ENCODE measurements at places on chromosomes 7 and 10.

- DNase-seq, result no peak
These were observed 332.0 kb upstream of the FZD1 start for GRCh38 chr7:90931986-90932916.

DNA sequence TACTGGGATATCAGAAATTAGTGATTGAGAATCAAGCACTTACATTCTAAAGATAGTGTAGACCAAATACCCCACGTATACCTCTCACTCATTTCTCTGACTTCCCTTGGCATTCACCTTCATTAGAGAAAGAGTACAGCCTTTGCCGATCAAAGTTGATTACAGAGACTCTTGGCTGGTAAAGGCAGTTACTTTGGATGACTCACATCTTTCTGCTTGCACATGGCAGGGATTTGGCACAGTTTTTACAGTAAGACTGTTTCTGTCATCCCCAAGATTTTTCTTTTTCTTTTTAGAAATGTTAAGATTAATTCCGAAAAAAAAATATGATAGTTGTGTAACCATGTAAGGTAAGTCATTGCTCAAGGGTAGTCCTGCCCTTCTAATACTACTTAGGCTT, 143.0 kb downstream of the TSPAN12 start:
- no peak for DNase-seq

- DNase-seq, result no peak
These were observed 370.2 kb downstream of the PPP1R3A start for GRCh38 chr7:113548561-113548960.

DNA sequence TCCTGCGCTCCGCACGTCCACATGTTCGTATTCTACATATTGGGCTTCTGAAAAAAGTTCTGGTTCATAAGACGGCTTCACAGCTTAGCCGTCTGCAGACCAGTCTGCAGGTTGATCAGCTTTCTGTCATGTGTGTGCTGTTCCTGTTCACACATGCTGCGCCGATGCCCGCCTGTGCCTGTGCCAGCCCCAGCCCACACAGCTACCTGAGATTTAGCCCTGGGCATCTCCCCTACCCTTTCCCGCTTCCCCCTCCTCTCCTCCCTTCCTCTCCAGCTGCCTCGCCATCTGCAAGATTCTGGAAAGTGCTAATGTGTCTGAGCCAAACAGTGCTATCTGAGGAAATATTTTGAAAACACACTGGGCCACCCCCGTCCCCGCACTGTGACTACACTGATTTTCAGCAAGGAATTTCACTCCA, 7.1 kb downstream of the CHST3 start:
- no peak for DNase-seq

DNA sequence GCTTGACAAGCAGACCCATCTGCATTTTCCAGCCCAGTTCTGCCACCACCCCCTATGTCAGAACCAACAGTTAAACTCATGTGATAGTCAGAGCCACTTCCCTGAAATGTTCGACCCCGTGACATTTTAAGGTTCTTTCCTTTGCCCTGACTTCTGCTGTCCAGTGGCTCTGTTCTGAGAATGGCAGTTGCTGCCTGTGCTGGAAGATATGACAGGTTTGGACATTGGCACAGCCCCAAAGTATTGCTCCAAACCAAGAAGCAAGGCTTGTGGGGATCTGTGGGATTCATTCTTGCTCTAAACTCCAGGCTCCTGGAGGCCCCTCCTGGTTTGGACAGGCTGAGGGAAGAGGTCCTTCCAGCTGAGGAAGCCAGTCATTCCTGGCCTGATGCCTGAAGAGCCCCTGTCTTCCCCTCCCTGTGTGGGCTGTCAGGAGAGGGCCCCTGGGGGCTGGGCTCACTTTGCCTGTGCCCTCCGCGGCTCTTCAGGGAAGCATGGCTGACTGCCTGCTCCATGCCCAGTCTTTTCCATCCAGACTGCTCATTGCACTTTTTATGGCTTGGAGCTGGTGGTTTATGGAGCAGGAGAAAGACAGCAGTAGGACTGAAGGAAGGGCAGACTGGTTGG, 138.0 kb downstream of the CDH23 start:
- DNase-seq, result no peak

DNA sequence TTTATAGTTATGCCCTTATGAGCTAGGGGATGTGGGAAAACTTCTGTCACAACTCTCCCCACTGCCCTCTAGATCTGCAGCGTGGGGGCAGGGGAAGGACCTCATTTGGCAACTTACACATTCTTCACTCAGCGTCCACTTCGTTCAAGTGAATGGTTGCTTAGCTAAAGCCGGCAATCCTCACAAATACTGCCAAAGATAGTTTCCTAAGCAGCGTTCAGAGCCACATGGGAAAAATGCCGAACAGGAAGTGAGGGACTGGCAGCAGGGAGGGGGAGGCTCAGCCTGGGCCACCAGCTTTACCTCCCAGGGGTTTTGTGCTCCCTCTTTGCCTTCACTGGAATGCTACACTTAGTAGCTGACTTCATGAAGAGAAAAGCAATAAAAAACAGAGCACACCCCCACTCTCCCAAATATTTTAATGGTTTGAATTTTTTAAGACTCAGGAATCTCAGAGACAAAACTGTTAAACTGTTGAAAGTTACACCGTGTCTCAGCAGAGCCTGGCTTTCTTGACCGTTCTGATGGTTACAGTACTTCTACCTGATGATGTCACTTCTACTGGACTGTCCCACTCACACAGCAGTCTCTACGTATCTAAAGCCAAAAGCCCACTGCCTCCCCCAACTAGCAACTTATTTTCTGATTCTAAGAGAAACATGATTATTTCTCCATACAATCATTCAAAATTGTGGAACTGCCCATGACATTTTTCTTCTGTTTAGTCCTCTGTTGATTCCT, 10.4 kb downstream of the GRM3 start:
- DNase-seq, result no peak

GRCh38 chr7:155258226-155258560, 39.5 kb upstream of the INSIG1 start:
- no peak for DNase-seq

DNA sequence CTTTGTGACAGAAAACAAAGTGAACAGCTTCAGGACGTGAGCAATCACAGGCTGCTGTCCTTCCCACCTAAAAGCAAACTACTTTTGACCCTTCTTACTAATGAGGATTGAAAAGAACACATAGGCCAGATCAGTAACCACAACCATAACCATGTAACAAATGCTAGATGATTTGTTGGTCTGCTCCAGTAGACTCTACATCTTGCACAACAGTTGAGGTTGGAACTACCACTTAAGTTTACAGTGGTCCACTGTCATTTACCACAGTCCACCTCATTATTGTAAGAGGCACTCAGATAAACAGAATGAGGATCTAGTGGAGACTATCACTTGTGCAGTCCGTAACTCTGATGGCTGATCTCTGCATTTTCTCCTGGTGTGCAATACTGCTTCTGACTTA, 27.8 kb downstream of the NET1 start:
- peak; percentile 57 for DNase-seq

- DNase-seq, result no peak
These were observed 40.0 kb downstream of the ZCCHC24 start for GRCh38 chr10:79405221-79405994.

DNA sequence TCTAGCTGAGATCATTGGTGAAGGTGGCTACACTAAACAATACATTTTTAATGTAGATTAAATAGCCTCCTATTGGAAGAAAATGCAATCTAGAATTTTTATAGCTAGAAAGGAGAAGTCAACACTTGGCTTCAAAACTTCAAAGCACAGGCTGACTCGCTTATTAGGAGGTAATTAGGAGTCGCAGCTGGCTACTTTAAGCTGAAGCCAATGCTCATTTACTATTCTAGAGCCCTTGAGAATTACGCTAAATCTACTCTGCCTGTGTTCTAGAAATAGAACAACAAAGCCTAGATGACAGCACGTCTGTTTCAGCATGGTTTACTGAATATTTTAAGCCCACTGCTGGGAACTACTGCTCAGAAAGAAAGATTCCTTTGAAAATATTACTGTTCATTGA, 101.6 kb upstream of the EEPD1 start:
- no peak for DNase-seq

DNA sequence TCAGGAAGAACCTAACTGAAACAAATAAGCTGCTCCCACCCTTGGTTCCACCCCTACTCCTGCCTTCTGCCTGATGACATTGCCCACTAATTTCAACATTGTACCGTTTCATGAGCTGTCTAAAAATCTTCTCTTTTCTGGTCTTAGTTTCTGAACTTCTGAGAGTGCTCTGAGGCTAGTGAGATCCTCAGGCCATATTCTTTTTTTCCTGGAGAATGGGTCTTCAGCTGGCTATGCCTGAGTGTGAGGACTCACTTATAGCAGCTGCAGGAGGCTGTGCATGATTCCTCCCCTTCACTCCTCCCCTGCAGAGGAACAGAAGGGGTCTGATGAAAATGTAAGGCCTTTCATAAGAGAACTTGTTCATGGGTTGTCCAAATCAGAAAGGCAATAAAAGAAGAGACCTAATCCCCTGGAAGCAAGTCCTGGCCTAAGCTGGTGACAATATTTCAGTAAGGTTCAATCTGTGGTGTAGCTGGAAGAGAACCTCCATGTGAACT, 11.1 kb downstream of the HOXA4 start:
- no peak for DNase-seq

- DNase-seq, result no peak
These were observed 574.5 kb downstream of the SUGCT start for GRCh38 chr7:40709062-40709964.

DNA sequence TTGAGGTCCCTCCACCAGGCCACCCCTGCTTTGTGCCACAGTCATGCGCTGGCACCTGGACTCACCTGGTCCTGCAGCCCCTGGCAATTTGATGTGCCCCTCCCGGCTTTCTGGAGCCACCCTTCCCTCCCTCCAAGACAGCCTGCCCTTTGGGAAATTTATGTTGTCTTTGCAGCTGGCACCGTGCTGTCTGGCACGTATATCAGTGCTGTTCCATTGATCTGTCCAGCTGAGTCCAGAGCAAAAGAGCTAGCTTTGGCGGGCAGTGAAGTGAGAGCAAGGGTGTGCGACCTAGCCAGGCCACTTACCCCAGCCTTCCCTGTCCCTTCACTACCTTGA, 5.7 kb downstream of the RARRES2 start:
- no peak for DNase-seq

DNA sequence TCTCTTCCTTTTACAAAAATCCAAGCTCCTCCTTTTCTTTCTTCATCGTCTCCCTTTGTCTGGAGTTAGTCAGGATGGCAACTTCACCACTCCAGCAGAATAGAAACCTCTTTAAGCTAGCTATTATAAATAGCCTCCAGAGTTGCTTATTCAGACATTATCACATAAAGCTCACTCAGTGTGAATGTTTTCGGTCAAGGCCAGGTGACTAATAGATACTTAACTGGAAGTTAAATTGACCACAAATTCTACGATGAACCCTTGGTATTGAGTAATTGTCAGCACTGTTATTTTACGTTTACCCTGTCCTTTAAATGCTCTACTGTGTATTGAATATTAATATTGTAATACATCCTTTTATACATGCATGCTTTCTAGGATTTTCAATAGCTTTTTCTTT, 340.4 kb downstream of the OTUD1 start:
- no peak for DNase-seq

DNA sequence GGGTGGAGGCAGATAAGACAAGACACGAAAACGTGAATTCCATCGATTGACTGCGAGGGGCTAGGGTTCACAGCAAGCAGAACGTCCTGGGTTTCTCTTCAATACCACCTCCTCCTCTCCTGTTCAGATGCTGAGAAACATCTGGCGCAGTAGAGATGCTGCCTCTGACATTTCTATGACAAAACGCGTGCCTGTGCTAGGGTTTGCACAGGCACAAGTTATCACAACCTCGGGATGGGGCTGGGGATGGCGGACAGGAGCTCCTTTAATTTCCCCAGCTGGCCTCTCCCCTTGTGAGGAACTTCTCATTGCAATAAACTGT, 99.8 kb upstream of the SVIL start:
- peak; percentile 20 for DNase-seq

DNA sequence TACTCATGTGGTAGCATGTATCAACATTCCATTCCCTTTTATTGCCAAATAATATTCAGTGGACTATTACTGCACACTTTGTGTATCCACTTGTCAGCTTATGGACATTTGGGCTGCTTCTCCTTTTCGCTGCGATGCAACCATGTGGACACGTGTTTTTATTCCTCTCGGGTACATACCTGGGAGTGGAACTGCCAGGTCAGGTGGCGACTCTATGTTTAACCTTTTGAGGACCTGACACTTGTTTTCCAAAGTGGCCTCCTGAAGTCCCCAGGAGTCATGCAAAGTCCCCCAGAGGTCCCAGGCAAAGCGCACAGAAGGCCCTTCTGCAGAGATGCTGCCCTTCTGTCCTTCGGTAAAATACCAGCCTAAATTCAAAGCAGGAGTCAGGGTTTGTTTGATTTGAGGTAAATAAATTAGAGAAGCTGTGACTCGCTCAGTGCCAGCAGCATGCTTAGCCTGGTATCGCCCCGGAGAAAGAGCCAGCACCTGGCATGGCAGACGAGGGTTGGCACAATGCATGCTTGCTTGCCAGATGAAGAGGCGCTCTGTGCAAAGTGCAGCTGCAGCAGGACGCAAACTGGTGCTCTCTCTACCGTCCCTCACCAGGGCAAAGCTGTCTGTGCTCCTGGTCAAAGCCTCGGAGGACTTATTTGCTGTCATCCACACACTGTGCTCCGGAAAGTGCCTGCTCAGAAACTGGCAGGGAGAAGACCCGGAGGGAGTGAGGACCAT, 37.8 kb downstream of the HIPK2 start:
- no peak for DNase-seq

GRCh38 chr7:33091111-33091531, 18.1 kb downstream of the RP9 start:
- DNase-seq, result no peak

- peak; percentile 77 for DNase-seq
These were observed 526 bp downstream of the ZNF248 start for GRCh38 chr10:37856881-37857286.

- no peak for DNase-seq
These were observed 9.8 kb downstream of the MTG1 start for GRCh38 chr10:133403784-133404183.

DNA sequence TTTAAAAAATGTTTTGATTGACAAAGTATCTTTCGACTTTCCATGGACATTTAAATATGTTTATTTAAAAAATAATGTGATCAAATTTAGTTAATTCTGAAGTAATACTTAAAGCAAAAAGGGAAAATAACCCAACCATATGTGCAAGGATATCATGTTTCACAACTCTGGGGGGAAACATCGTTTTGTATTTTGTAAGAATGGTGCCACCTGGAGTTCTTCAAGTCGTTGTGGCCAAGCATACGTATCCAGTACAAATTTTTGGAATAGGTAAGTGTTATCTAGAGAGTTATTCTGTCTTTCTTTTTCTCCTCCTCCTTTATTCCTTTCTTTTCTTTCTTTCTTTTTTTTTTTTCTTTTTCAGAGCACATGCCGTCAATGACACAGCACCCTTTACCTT, 176.2 kb upstream of the CSTF2T start:
- no peak for DNase-seq

- DNase-seq, result no peak
These were observed 78.8 kb downstream of the PDSS1 start for GRCh38 chr10:26776258-26776657.

DNA sequence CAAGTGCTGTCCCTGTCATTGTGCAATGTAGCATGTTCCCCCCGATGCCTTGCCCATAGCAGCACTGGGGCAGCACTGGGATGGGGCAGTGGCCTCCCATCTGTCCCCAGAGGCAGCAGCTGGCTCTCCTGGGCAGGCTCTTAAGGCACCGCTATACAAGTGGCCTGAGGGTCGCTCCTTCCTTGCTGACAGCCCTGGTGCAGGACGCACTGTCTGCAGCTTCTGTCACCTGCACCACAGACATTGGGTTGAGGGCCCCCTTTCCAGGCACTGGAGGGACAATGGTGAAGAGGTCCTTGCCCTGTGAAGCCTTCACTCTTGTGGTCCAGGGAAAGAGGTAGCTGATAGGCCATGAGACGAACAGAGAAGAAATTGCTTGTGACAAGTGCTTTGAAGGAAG, 10.6 kb downstream of the CPSF4 start:
- no peak for DNase-seq

- no peak for DNase-seq
These were observed 8.0 kb downstream of the RBM33 start for GRCh38 chr7:155652156-155653114.
